ENCODE measurements at places on chromosomes 6 and 20. TPM values are rescaled to one million over a fixed set of nuclear protein-coding genes. Genes with fewer than 3 reads are reported as not detected.

Gene CTCFL
- not detected for total RNA-seq

Gene TNFAIP3
- 11.2 TPM for total RNA-seq

Gene EPHA7
- 71.6 TPM for total RNA-seq

Gene PRDM13
- total RNA-seq = not detected

Gene HDGFL1
- not detected for total RNA-seq

Gene HRH3
- not detected for total RNA-seq

Gene CFAP206
- not detected for total RNA-seq

Gene TP53TG5
- total RNA-seq = not detected

Gene CNKSR3
- total RNA-seq = 28.9 TPM

Gene COL19A1
- 3.7 TPM for total RNA-seq

Gene SRXN1
- 38.6 TPM for total RNA-seq

Gene ZBTB12
- 0.40 TPM for total RNA-seq

Gene THEMIS
- total RNA-seq = 0.45 TPM

Gene TSBP1
- not detected for total RNA-seq

Gene C6orf58
- total RNA-seq = not detected

Gene NKX2-2
- not detected for total RNA-seq

Gene CNBD2
- total RNA-seq = 5.6 TPM

Gene FAM229B
- 9.5 TPM for total RNA-seq

Gene PRICKLE4
- 5.0 TPM for total RNA-seq

Gene ASIP
- total RNA-seq = not detected

Gene HSPA12B
- 19.1 TPM for total RNA-seq

Gene BMP2
- total RNA-seq = 8.9 TPM

Gene CST2
- not detected for total RNA-seq

Gene CPXM1
- 7.1 TPM for total RNA-seq

Gene ANGPT4
- 0.58 TPM for total RNA-seq

Gene CALHM6
- total RNA-seq = not detected

Gene PACRG
- total RNA-seq = 7.0 TPM

Gene OOEP
- total RNA-seq = not detected

Gene NRM
- 8.2 TPM for total RNA-seq

Gene PHACTR1
- total RNA-seq = 2.3 TPM

Gene MYCT1
- 10.6 TPM for total RNA-seq

Gene ADGB
- not detected for total RNA-seq
